ENCODE measurements at places on chromosomes 1 and 21.

DNA sequence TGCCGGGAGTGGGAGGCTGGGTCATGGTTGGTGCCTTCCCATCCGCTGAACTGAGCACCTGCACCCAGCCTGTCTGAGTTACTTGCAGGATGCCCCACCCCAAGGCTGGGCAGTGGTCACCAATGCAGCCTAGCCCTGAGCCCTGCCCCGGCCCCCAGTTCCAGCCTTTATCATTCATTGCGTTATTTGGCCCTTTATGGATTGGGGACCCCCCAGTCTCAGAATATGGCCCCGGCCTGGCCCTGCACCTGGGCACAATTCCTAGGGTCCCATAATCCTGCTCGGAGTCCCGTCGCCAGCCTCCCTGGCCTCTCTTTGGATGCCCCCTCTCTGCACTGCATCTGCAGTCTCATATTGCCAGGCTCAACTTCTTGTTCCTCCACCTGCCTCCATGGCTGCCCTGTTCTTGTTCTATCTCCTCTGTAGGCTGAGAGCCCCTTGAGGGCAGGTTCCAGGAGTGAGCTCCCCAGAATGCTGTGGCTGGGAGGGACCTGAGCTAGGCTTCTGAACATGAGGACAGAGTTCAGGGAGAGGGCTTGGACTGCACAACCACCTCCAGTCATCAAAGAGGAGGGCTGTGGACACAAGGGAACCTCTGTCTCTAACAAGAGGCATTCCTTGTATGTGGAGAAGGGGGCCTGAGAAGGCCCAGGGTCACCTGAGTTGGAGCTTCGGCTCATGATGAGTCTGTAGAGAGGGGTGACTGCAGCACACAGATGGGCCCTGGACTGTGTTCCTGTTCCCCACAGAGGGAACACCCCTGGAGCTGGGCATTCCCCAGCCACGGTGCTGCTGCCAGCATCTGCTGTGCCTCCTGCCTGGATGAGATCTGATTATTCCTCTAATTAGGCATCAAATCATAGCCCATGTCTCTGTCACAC lies 1.1 kb upstream of the KNCN start:
- DNase-seq = no peak

- no peak for DNase-seq
Observed at GRCh38 chr1:217089361-217090014, 366.3 kb upstream of the ESRRG start.

- DNase-seq = no peak
Observed at GRCh38 chr1:110233861-110234260, 23.7 kb downstream of the KCNC4 start.

- DNase-seq = no peak
Observed at GRCh38 chr1:119774746-119775490, 6.2 kb upstream of the HMGCS2 start.

- no peak for DNase-seq
Observed at GRCh38 chr1:43207229-43207853, 35.2 kb downstream of the CFAP57 start.

GRCh38 chr1:241947354-241947753 lies 10.2 kb upstream of the BECN2 start:
- no peak for DNase-seq

- no peak for DNase-seq
Observed at GRCh38 chr1:88139633-88140032, 544.4 kb upstream of the PKN2 start.

DNA sequence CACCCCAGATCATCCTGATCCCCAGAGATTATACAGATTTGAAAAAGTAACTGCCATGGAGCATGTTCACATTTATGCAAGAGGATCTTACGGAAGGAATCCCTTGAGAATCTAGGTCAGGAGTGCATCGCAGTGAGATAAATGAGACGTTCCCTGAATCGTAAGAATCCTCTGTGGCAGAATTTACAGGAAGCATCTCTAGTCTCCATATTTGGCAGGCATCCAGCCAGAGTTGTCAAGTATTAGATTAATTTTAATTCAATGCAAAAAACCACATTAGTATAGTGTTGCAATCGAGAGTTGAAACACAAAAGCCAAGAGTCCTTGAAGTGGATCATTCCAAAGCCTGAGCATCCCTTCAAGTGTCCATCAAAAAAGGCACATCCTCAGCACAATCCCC lies 100.8 kb downstream of the RRAGC start:
- DNase-seq = no peak

GRCh38 chr1:53634571-53634979 lies 104.4 kb downstream of the GLIS1 start:
- no peak for DNase-seq

GRCh38 chr21:29704719-29705118 lies 235.1 kb downstream of the GRIK1 start:
- no peak for DNase-seq
